ENCODE measurements at places on chromosomes 11 and 22.

DNA sequence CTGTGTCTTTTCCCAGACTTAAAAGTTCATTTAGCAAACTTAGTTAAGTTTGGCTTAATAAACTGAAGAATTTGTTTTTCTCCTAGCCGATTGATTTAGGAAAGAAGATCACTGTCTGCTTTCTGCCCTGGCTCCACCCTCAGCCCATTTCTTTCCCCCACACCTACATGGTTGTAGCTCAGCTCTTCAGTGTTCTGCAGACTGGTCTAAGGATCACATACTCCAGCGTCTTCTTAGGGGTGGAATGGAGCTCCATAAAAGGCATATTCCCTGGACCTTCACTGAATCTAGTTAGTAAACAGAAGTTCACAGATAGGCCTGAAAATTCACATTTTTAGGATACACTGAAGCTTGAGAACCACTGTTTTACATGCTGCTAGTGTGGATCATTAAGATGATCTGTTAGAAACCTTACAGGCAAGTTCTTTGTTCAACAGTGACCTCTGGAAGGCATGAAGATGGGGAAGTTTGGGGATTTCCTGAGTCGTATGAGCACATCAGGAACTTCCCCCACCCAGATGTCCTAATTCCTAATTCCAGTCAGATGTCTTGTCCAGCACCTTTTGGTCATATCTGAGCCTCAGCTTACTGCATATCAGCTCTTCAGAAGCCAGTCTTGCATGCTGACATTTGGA lies 16.8 kb downstream of the PIWIL4 start:
- DNase-seq: no peak

- DNase-seq: no peak
Observed at GRCh38 chr11:63997104-63997700, 11.0 kb downstream of the OTUB1 start.

- no peak for DNase-seq
Observed at GRCh38 chr11:69963533-69964246, 114.4 kb upstream of the ANO1 start.

DNA sequence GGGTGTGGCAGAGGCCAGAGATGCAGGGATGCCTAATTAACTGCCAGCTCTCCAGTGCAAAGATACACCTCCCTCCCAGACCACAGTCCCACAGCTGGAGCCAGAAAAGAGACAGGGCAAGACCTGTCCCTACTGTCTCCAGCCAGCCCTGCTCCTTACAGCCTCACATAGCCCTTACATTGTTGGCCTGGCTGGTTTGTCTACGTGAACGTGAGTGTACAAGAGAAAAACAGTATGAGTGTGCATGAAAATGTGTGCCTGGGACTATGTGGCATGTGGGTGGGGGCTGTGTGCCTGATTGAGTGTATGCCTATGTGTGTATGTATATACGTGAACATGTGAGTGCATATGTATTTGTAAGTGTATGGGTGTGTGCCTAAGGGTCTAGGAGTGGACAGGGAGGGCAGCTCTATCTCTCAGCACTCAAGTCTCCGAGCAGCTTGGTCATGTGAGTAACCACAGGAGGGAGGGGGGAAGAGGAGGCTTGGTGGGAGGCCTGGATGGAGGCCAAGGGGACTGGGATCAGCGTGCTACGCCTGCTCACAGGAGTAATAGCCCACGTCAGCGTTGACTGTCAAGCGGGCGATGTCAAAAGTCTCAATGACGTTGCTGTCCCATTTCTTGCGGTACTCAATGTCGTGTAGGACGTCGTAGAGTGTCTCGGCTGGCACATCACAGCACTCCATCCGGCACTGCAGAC lies 6.6 kb upstream of the ARAP1 start:
- DNase-seq: no peak

Data from NCI-H1417 treated with DMSO at 0.1 percent for 48 hours (cell line).